ENCODE measurements at places on chromosomes 5 and 9.
A peak's percentile ranks its signal among the peaks of the same experiment; 100 is the strongest.

DNA sequence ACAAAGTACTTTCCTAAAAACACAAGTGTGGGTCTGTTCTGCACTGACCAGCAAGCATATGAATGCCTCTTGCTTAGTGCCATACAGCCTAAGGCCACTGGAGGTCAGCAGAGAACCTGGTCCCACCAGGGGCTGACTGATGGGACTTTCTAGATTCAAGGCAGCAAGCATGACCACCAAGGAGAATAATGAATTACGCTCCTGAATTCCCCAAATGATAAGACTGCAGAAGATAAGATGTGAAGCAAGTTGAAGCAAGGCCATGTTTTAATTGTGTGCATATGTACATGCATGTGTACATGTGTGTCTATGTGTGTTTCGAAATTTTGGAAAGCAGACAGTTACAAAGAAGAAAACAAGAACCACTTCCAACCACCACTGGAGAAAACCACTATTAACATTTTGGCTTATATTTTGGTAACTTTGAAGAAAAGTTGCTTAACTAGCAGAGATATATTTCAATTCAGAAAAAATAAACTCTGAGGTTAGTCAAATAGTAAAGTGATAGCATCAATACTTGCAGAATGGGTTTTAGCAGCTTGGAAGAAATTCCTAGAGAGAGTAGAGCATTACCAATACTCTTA lies 70.5 kb downstream of the ERP44 start:
- DNase-seq = peak; percentile 50

- peak; percentile 16 for DNase-seq
Measured at GRCh38 chr5:141637123-141637766, 448 bp downstream of the RELL2 start.

GRCh38 chr5:114176356-114176755 lies 185.5 kb upstream of the KCNN2 start:
- DNase-seq = no peak

- no peak for DNase-seq
Measured at GRCh38 chr9:134068744-134069479, 1.1 kb upstream of the BRD3 start.

DNA sequence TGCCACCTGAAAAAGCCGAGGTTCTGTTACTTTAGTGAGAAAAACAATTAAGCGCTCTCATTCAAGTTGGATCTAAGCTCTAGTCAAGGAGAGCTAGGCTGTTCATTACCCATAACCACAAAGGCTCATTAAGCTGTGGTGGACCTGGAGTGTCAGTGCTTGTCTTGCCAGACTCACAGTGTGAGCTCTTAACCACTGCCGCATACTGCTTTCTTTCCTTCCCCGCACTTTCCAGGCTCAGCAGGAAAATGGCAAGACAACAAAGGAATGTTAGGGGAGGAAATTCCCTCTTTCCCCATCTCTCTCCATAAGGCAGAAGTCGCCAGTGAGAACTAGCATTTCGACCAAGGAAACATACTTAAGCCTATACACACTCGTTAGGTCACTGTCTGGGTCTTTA lies 467.3 kb downstream of the ENC1 start:
- DNase-seq = no peak

DNA sequence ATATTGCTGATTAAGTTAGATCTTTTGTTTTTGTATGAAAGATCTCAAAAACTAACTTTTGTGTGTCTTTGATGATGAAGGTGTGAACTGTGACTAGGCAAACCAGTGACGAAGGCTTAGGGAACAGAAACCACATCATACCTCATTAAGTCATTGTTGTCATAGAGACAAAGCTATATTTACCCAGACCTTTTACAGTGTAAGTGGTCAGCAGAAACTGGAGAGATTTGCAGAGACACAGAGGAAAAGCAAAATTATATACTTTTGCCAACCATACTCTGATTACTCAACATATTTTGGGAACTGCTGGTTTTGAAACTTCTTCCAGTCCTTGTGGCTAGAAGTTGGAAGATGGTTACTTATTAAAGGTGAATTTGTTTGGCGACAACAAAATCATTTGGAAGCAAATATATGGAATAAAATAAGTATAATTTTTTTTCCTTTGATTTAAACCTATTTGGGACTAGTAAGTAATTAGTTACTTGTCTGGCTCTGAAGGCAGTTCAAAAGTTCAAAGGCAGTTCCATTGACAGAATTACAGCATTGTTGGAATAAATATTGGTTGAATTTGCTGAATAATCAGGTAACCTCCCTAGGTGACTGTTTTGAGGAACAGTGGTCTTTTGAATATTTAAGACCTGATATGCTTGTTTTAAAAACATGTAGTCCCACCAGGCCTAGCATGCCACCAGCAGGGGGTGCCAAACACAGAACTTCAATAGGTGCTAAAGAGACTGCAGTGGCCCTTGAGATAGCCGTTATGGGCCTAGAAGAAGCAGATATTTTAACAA lies 103.8 kb downstream of the RPS23 start:
- peak; percentile 41 for DNase-seq

DNA sequence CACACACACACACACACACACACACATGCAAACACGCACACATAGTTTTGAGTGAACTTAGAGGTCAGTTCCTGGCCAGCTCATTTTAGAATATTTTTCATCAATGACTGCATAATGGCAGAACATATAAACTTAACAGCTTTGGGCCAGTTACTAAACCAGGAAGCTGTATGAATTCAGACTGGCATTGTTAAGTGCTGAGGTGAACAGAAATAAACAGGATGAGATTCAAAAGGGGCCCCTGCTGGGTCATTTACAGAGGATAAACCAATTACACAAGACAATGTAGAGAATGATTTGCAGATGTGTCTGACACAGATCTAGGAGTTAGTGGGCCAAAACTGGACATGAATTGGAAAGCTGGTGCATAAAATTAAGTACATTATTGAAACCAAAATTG lies 44.6 kb downstream of the MARCHF11 start:
- no peak for DNase-seq

DNA sequence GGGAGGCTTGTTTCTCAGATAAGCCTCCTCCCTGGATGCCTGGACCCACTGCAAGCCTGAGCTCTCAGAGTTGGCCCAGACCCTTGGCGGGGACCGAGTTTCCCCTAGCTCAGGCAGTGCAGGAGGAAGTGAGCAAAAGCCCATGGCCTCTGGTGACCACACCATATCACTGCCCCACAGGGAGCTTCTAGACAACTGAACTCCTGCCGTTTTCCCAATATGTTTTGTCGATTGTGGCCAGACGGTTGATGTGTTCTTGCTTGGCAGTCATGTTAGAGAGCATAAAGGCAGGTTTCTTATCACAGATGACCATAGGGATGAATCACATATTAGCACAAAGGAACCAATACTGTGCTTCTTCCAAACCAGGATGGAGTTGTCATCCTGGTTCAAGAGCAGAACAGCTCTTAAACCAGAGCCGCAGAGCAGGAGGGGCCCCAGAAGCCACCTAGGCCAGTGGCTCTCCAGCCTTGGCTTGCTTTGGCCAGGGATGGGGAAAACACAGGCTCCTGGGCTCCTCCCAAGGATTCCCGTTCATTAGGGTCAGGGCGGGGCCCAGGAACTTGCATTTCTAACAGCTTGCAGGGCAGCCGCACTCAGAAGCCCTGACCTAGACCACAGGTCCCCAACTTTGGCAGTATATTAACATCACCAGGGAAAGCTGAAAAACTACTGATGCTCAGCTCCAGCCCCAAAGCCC lies 113.1 kb upstream of the TBC1D2 start:
- no peak for DNase-seq

- DNase-seq = no peak
Measured at GRCh38 chr5:143542798-143543144, 139.3 kb upstream of the NR3C1 start.

- no peak for DNase-seq
Measured at GRCh38 chr5:14980698-14981097, 109.1 kb upstream of the ANKH start.

GRCh38 chr5:174272671-174273070 lies 227.2 kb downstream of the NSG2 start:
- DNase-seq = no peak

- peak; percentile 33 for DNase-seq
Measured at GRCh38 chr9:100505564-100506159, 32.7 kb downstream of the TMEFF1 start.

- DNase-seq = no peak
Measured at GRCh38 chr5:172004824-172005237, 1.6 kb downstream of the FBXW11 start.

GRCh38 chr9:15572200-15572770 lies 19.4 kb downstream of the CCDC171 start:
- DNase-seq = no peak

Data from stimulated activated CD8-positive, alpha-beta memory T cell treated with anti-CD3 and anti-CD28 coated beads, Interleukin-12 subunit alpha, Interleukin-12 subunit beta, amount 100 ng/mL, for 1 hour (primary cell).